Activated CD8-positive, alpha-beta memory T cell treated with anti-CD3 and anti-CD28 coated beads for 24 hours (primary cell): ENCODE measurements at places on chromosomes 7 and 10.

GRCh38 chr10:129908406-129908805 is 55.7 kb downstream of the EBF3 start:
- DNase-seq, result no peak

DNA sequence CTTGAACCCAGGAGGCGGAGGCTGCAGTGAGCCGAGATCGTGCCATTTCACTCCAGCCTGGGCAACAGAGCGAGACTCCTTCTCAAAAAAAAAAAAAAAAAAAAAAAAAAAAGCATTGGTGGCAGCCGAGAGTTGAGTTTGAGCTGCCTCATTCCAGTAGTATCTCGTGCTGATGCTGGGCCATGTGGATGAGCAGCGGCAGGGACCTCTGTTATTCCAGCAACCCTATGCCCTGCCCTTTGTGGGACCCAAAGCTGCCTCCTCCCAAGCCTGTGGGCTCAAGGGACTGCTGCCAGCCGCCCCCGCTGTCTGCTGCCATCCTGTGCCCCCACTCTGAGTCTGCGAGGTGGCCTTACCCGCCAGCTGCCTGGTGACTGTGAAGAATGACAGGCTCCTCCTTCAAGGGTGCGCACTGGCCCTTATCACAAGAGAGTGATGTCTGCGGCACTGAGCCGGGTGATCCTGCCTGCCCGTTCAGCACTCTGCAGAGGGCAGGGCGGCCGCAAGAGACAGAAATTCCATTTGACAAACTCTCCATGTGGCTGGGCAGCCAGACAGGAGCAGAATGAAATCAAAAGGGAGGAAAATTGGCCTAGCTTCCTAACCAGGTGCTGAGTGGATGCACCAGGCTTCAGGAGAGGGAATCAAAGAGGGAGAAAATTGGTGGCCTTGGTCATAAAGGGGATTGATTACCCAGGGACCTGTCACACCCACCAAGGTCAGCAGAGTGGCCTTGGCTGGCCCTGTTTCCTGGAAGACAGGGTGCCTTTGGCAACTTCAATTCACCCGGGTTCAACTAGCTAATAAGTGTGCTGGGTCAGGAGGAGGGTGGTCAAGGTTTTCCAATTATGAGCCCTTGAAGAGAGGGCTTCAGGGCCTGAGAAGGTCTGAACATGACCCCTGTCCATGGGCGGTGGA is 65.3 kb upstream of the ZMIZ1 start:
- no peak for DNase-seq

DNA sequence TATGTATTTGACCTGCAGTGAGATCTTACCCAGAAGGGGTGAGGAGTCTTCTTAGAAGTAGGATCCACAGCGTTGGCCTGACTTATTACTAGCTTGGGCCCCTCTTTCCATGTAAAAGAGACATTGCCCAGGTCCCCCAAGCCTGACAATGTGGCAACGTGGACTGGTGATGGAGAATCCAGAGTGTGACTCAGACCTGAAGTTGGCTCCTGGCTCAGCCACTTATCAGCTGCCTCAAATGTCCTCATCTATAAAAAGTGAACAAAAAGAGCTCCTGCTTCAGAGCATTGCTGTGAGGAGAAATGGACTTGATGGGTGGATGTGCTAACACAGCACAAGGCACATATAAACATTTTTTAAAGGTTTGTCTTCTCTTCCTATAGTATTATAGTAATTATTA is 35.4 kb upstream of the TECTB start:
- no peak for DNase-seq

GRCh38 chr10:44977287-44978212 is 1.1 kb downstream of the DEPP1 start:
- DNase-seq, result no peak

DNA sequence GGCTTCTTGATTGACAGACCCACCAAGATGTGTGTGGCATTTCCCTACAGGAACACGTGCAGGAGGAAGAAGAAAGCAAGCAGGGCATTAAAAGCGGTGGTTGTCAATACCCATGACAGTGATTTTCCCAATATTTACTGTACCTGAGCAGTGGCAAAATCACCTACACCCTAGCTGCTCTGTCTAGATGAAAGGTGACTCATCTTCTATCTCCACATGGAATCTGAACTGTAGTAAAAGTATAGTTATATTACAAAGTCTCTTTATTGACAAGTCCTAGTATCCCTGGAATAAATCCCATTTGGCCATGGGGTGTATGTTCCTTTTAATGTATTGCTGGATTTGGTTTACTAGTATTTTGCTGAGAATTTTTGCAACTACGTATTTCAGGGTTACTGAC is 458.8 kb upstream of the SORCS1 start:
- no peak for DNase-seq

GRCh38 chr7:133301444-133301843 is 48.6 kb downstream of the EXOC4 start:
- DNase-seq, result no peak

DNA sequence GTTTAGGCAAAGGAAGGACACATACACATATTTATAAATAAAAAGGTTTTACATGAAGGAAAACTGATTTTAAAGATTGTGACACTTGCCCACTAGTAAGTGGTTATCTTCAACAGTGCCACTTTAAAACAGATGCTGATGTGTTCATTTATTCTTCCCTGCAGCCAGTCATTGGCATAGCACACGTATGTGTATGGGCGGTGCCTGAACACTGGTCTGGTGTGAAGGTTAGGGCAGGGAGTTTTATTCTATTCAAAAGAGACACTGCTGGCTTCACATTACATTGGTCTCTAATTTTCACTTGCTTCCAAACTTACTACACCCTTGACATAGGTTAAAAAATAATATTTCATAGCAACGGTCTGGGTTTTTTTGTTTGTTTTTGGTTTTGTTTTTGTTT is 57.9 kb downstream of the NOD1 start:
- no peak for DNase-seq

DNA sequence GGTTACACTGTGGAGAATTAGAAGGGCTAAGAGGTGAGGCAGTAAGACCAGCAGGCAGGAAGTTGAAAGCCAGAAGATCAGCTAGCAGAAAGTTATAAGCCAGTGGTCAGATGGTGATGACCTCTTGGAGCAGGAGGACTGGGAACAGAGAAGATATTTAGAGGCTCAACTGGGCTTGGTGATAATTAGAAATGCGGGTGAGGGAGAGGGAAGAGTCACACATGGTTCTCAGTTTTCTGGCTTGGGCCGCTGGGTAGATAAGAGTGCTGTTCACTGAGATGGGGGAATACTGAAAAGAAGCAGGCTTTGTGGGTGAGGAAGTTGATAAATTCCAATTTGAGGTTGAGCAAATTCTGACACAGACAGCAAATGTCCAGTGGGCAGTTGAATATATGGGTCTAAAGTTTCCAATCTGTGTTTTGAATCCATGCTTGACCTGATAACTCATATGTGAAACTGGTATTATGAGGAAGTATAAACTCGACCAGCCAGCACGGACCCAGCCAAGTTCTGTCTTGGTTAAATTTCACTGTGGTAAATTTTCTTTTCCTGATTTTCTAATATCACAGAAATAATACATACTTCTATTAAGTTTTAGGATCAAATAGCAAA is 22.7 kb downstream of the LSMEM1 start:
- DNase-seq, result no peak

- no peak for DNase-seq
Observed at GRCh38 chr7:45582136-45582749, 8.1 kb downstream of the ADCY1 start.

DNA sequence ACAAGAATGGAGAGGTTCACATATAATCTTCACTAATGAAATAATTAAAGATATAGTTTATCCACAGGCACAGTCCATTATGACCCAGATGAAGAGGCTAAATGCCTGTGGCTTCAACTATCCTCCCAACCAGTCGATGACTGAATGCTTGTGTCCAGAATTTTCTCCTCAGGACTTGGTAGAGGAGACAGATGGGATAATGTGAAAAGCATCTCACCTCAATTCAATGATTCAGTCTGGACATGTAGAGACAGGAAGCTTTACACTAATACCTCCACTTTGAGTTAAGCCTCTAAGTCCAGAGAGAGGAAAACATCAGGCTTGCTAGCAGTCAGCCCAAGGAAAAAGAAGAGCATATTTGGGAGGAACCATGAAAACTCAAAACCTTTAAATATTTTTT is 59.1 kb upstream of the COL1A2 start:
- DNase-seq, result no peak
